Left colon (tissue), 2 donors: ENCODE measurements at places on chromosomes 11 and 22. TPM values are rescaled to one million over a fixed set of nuclear protein-coding genes. Genes with fewer than 3 reads are reported as not detected.

GRCh38 chr11:91293119-91293518, 931.5 kb upstream of the FAT3 start:
- DNase-seq: no peak

GRCh38 chr11:58617976-58618557, 4.4 kb upstream of the CNTF start:
- DNase-seq: no peak

- no peak for DNase-seq
Observed at GRCh38 chr11:23232652-23233051, 372.4 kb upstream of the CCDC179 start.

DNA sequence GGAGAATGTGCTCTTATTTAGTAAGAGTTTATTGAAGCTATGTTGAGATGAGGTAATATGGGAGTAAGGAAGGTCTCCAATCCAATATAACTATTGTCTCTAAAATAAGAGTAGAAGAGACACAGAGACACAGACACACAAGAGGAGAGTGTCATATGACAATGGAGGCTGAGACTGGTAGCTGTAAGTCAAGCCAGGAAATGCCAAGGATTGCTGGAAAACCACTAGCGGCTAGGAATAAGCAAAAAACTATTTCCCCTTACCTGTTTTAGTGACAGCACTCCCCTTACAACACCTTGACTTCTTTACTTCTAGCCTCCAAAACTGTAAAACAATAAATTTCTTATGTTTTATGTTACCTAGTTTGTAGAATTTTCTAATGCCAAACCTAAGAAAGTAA, 1652.8 kb downstream of the LRRC4C start:
- DNase-seq: no peak

DNA sequence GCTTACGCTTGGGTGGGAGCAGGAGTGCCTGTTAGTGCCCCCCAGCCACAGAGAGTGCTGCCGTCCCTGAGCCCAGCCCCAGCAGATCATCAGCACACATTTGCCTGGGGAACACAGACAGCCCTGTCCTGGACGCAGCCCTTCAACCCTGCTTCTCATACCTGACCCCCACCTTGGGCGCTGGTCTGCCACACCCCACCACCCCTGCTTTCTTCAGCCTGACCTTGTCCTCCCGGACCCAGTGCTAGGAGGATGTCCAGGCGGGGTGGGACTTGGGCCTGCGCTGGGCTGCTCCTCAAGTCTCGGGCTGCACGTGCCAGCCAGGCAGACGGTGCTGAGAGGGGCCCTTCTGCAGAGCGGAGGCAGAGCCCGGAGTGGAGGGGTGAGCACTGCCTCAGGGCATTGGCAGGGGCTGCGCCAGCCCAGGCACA, 119.2 kb downstream of the KCNQ1OT1 start:
- DNase-seq: peak; percentile 9

The CADM1 gene
- 5.8 TPM for total RNA-seq

DNA sequence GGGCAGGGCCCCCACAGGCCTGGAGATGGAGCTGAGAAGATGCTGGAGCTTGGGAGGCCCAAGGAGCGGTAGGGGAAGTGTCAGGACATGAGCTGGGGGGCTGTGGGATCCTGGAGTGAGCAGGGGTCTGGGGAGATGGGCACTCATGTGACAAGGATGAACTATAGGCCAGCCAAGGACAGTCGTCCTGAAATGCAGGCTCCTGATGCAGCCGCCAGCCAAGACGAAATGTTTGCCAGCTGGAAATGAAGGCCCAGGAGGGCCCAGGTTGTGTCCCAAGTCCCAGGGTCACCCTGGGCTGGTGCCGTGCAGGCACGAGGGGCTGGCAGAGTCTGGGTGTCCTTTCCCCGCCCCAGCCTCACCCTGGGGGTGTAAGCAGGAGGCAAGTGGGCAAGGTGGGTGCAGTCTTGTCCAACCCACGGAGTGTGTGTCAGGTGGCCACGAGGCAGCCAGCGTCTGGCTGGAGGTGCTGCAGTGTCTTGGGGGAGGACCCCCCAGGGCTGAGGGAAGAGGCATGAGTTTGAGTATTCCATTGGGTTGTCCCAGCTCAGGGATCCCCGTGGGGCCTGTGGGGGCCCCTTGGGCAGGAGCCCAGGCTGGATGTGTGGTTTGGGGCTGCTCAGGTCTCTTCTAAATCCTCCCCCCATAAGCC, 21.4 kb downstream of the MRGPRG start:
- no peak for DNase-seq

DNA sequence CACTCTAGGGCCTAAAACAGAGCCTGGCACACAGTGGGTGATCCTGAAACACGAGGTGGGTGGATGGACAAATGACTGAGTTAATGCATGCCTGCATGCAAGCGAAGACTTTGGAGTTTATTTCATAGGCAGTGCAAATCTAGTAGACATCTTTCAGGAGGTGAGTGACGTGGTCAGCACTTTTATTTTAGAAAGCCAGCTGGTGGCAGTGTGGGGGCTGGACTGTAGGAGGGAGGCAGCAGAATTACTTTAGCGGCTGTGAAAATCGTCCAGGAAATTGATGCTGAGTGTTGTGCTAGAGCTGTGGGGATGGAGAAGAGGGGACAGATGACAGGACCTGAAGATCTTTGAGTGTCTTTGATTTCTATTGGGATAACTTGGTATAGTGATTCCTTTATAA, 47.1 kb downstream of the BMAL1 start:
- DNase-seq: no peak

DNA sequence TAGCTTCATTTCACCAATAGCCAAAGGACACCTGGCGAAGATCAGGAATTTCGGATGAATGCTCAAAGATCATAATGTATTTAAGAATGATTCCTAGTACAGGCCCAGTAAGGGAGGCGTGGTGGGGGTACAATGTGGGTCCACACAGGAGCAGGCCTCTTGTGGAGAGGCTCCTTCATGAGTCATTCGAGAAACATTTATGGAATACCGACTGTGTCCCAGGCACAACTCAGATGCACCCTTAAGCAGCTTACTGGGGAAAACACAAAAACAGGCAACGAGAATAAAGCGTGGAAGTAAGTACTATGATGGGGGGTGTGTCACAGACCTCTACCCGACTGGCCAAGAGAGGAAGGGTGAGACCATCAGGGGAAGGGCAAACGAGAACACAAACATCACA, 44.5 kb downstream of the SMCO4 start:
- DNase-seq: no peak

- no peak for DNase-seq
Observed at GRCh38 chr22:35835267-35835997, 117.8 kb downstream of the APOL5 start.

The PNPLA3 gene
- total RNA-seq: 2.0 TPM

DNA sequence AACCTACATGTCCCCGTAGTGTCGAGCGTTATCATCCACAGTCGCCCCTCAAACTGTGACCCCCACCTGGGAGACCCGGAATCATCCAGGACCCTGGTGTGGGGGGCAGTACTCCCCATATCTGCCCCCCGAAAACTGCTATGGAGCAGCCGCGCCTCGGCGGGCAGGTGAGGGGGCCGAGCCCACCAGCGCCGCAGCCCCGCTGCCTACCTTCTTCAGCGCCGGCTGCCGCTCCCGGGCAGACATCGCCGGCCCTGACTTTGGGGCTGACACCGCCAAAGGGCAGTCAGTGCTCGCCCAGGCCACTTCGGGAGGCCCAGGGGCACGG, 825 bp downstream of the ARHGAP20 start:
- DNase-seq: no peak

GRCh38 chr11:7903940-7904339, 27.1 kb downstream of the OR10A6 start:
- no peak for DNase-seq

The SAA1 gene
- total RNA-seq: 3.1 TPM

DNA sequence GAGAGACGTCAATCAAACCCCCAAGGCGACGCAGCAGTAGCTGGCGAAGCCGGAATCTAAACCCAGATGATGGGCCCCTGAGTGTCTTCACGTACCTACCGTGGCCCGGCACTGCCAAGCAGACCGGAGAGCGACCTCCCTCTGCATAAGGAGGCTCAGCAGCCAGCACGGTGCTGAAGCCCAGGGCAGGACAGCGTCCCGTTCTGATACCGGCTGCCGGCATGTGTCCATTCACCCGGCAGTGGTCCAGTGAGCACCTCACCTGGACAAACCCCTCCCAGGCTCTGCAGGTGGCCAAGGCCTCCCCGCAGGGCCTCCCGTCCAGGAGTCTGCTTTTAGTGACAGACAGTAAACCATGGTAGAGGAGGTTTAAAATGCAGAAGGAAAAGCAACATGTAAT, 142.0 kb downstream of the BRD1 start:
- DNase-seq: no peak

DNA sequence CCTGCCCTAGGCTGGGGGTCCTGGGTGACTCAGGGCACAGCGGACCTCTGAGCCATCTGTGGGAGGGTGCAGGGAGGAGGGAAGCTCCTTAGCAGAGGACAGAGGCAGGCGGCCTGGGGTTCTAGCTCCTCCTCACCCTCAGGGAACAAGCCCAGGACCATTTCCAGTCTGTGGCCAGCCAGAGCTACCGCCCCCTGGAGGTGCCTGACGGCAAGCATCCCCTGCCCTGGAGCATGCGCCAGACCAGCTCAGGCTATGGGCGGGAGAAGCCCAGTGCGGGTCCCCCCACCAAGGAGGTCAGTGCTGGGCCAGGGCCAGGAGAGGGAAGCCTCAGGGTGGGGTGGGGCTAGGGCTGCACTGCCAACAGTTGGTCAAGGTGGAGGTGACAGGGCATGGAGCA, 26.0 kb upstream of the LRRC10B start:
- DNase-seq: no peak

DNA sequence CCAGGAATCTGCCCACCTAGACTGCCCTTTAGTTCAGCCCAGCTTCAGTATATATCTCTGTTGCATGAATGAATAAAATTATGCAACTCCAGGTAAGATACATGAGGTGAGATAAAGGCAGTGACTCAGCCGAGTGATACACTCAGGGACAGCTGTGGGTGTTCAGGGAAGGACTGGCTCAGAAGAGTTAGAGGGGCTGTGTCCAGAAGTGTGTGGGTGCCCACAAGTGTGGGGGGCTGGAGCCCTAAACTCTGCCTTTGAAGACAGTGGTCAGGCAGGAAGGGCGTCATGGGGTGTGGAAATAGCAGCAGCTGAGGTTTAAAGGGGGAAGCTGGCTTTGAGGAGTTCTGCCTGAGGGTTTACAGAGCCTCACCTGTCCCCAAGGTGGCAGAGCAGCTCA, 8.3 kb downstream of the FTH1 start:
- no peak for DNase-seq

- no peak for DNase-seq
Observed at GRCh38 chr22:50296658-50297490, 10.6 kb downstream of the PLXNB2 start.

DNA sequence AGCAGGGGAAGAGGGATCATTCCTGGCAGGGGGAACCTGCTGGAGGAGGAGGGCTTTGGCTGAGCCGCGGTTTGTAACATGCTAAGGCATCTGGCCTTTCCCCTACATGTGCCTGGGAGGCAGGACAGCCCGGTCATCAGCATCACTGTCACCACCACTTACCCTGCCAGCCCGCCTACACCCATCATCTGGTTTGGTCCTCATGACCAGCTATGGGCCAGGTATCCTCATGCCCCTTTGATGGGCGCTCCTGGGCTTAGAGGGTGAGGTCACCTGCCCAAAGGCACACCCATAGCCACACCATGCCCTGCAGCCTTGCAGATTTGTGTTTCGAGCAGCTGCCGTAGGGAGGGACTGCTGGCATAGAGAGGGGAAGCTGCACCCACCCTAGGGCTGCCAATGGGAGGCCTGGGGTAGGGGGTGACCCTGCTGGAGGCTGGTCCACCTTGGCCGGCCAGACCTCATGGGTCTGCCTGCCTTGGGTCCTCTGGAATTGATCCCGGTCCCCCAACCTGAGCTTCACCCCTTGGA, 2.6 kb downstream of the MRGPRF start:
- no peak for DNase-seq

- no peak for DNase-seq
Observed at GRCh38 chr11:92681586-92681985, 287.9 kb upstream of the MTNR1B start.

DNA sequence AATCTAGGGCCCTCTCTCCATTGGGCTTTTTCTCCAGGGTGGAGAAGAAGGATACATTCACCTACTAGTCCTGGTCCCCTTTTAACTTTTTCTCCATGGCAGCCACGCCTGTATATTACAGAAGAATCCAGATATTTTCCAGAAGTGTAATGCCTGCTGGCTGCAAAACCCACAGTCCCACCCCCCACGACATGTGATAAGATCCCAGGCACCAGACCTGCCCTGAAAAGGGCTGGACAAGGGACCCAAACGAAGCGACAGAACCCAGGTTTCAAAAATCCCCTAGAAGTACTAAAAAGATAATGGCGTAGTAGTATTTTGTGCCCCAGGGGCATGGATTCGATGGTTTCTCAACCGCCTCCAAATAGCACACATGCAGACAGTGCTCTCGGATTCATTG, 2.8 kb downstream of the WT1 start:
- no peak for DNase-seq

The CCDC73 gene
- total RNA-seq: not detected

The MS4A5 gene
- not detected for total RNA-seq

DNA sequence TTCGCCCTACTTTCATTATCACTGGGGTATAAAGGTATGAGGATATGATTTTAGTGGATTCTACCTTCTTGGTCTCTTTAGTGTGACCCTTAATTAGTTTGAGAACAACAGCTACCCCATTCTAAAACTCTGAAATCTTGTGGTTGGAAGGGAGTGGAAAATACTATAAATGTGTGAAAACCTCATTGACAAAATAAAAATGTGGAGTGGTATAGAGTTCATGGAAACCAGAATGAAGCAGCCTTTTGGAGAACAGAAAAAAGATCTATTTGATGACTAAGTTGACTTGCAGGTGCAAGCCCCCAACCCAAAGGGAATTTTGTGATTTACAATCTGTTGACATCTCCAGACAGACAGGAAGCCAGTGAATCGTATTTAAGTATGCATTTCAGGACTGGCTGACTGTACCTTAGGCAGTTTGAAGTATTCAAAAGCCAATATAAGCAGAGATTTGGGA, 75.8 kb downstream of the GAS2 start:
- DNase-seq: no peak

The LRRC56 gene
- total RNA-seq: 3.7 TPM

The OR51I1 gene
- total RNA-seq: not detected

DNA sequence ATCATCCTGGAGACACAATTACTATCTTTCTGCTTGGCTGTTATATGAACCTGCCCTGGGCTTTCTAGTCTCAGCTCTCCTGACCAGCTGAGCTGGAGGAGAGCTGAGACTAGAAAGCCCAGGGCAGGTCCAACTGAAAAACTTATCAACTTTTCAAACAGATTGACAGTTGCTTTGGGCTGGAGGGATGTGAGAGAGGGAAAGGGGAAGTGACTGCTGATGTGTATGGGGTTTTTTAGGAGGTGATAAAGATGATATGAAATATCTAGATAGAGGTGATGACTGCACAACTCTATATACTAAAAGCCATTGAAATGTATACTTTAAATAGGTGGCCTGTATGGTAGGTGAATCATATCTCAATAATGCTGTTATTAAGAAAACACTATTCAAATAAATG, 60.2 kb upstream of the CHRM4 start:
- no peak for DNase-seq

The ARHGAP20 gene
- 2.8 TPM for total RNA-seq
